ENCODE measurements at places on chromosomes 11 and 22. TPM values are rescaled to one million over a fixed set of nuclear protein-coding genes. Genes with fewer than 3 reads are reported as not detected.
A peak's percentile ranks its signal among the peaks of the same experiment; 100 is the strongest.

- no peak overlapping the region for H3K27ac ChIP-seq
- no peaks in the 10 kb centered on the region for H3K4me1 ChIP-seq
- no peak overlapping the region for H3K4me3 ChIP-seq
- no peak for DNase-seq
These were observed 114.4 kb upstream of the API5 start for GRCh38 chr11:43197379-43197778.

DNA sequence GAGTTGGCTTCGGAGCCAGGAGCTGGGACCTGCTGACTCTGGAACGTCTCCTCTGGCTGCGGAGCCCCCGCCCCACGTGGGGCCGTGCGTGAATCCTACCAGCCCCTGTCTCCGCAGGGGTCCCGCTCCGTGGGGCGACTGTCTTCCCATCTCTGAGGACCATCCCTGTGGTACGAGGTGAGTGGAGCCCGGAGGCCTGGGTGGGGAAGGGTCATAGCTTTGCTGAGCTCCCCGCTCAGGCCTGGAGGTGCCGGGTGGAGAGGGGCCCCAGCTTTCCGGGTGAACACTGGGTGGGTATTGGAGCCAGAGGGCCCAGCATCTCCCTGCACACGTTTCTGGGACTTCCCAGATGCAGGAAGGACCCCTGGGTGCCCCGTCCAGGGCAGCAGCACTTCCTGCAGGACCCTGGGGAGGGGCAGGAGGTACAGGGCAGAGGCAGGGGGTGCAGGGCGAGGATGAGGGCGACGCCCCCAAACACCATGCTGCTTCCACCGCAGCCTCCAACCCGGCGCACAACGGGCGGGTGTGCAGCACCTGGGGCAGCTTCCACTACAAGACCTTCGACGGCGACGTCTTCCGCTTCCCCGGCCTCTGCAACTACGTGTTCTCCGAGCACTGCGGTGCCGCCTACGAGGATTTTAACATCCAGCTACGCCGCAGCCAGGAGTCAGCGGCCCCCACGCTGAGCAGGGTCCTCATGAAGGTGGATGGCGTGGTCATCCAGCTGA is 3.8 kb downstream of the MUC5AC start:
- H3K4me1 ChIP-seq: no peaks in the 10 kb centered on the region
- no peaks in the 10 kb centered on the region for H3K36me3 ChIP-seq
- H3K27me3 ChIP-seq: no peaks in the 10 kb centered on the region
- no peak for DNase-seq
- no peak overlapping the region for H3K27ac ChIP-seq

GRCh38 chr11:15704556-15704955 is 589.8 kb downstream of the INSC start:
- no peak for DNase-seq
- H3K36me3 ChIP-seq: no peaks in the 10 kb centered on the region
- no peaks in the 10 kb centered on the region for H3K27me3 ChIP-seq
- H3K4me3 ChIP-seq: no peak overlapping the region
- H3K27ac ChIP-seq: no peak overlapping the region

- no peak overlapping the region for H3K27ac ChIP-seq
- H3K4me3 ChIP-seq: no peak overlapping the region
- DNase-seq: no peak
- no peaks in the 10 kb centered on the region for H3K4me1 ChIP-seq
- H3K27me3 ChIP-seq: no peaks in the 10 kb centered on the region
- no peaks in the 10 kb centered on the region for H3K36me3 ChIP-seq
These were observed 120.0 kb upstream of the SYT13 start for GRCh38 chr11:45405916-45406670.

- no peaks in the 10 kb centered on the region for H3K27me3 ChIP-seq
- no peaks in the 10 kb centered on the region for H3K4me1 ChIP-seq
- H3K4me3 ChIP-seq: no peak overlapping the region
These were observed 9.2 kb downstream of the TCF20 start for GRCh38 chr22:42261296-42261695.

- DNase-seq: no peak
- H3K4me1 ChIP-seq: no peaks in the 10 kb centered on the region
- H3K27ac ChIP-seq: no peak overlapping the region
- no peaks in the 10 kb centered on the region for H3K27me3 ChIP-seq
- no peaks in the 10 kb centered on the region for H3K36me3 ChIP-seq
These were observed 15.6 kb upstream of the THY1 start for GRCh38 chr11:119438599-119438998.

SCUBE1 gene
- total RNA-seq: 47.9 TPM

DNA sequence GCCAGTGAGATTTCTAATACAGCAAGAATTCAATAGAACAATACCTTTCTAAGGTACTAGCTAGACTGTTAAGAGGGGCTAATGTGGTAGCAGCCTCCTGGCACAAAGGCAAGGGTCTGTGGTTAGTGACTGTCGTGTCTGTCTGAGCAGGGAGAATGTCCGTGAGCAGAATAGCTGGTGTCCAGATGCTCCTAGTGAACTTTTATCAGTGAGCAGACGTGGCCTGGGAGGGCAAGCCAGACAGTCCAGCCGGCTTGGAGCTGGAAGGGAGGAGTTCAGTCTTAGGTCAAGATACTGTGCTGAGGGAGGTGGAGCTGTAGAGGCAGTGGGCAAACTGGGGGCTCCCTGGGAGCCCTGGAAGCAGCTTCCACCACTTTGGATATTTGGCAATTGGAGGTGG is 138.6 kb downstream of the TEAD1 start:
- no peaks in the 10 kb centered on the region for H3K27me3 ChIP-seq
- no peaks in the 10 kb centered on the region for H3K4me1 ChIP-seq
- no peaks in the 10 kb centered on the region for H3K36me3 ChIP-seq
- DNase-seq: no peak

GRCh38 chr11:105265845-105266244 is 126.3 kb upstream of the CARD18 start:
- no peak overlapping the region for H3K27ac ChIP-seq
- DNase-seq: no peak
- H3K4me3 ChIP-seq: no peak overlapping the region
- no peaks in the 10 kb centered on the region for H3K36me3 ChIP-seq

GRCh38 chr11:67469508-67469811 is 409 bp upstream of the TMEM134 start:
- peak overlapping the region; percentile 95 for H3K27ac ChIP-seq
- peaks cover 25% of the 10 kb centered on the region for H3K4me1 ChIP-seq
- no peaks in the 10 kb centered on the region for H3K27me3 ChIP-seq
- peak overlapping the region; percentile 98 for H3K4me3 ChIP-seq
- no peak for DNase-seq

DNA sequence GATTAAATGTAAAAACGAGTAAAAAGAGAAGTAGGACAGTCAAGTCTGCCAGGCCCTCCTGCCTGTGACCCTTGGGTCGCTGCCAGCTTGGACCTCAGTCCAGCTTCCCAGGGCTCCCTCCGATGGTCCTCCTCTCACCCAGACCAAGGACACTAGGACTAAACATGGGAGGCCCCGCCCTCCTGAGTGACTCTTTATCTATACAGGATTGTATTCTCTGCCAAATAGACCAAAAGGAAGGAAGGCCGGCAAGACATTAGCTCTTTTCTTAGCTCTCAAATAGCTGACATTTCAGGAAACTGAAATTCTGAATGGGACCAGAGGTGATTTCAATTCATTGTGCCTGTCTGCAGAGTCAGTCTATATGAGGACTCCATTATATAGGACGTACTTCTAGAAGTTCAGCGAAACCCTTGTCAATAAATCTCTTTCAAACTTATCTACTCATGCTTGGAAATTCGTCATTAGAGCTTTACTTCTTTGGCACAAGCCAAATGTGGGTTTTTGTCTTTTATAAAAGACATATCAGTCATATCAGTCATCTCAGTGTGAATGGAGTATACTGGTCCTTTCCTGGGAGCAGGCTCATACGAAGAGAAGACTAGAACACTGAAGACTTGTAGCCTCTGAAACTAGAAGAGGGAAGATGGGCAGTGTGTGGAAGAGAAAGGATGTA is 28.5 kb downstream of the ADORA2A start:
- no peak overlapping the region for H3K4me3 ChIP-seq
- no peak for DNase-seq
- no peaks in the 10 kb centered on the region for H3K4me1 ChIP-seq
- H3K36me3 ChIP-seq: no peaks in the 10 kb centered on the region
- H3K27ac ChIP-seq: no peak overlapping the region

CNGA4 gene
- 0.85 TPM for total RNA-seq

DNA sequence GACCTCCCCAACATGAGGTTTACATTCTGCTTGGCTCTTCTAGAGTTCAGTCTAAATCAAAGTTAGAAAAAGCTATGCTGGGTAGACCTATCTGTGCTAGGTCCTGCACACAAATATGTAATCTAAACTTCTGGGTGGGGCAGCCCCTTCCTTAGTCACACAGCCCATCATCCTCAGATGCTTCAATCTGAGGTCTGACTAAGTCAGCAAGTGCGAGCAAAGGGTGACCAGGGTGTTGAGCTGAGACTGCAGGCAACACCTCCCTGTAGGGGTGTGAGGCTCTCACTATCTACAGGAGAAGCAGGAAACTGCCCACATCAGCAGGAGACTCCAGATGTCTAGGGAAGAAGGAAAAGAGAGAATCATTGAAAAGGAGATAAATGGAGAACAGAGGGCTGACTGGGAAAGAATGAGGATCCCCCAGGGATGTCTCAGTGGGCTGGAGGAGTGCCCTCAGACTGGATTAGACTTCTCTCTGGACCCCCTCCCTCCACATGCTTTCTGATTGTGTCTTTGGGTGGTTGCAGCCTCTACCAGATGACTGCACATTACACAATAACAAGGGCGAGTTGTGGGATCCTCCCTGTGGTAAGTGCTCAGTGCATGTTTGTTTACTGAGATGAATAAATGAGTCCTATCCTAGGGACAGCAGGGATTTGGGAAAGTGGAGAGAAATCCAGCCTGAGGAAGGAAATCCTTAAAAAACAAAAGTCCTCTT is 266.2 kb upstream of the PLET1 start:
- H3K27me3 ChIP-seq: no peaks in the 10 kb centered on the region
- H3K27ac ChIP-seq: no peak overlapping the region
- no peaks in the 10 kb centered on the region for H3K4me1 ChIP-seq
- no peak overlapping the region for H3K4me3 ChIP-seq
- no peaks in the 10 kb centered on the region for H3K36me3 ChIP-seq

GRCh38 chr11:124747406-124748099 is 4.5 kb downstream of the VSIG2 start:
- no peaks in the 10 kb centered on the region for H3K27me3 ChIP-seq
- no peak for DNase-seq
- H3K36me3 ChIP-seq: no peaks in the 10 kb centered on the region
- no peak overlapping the region for H3K27ac ChIP-seq
- H3K4me1 ChIP-seq: no peaks in the 10 kb centered on the region

DNA sequence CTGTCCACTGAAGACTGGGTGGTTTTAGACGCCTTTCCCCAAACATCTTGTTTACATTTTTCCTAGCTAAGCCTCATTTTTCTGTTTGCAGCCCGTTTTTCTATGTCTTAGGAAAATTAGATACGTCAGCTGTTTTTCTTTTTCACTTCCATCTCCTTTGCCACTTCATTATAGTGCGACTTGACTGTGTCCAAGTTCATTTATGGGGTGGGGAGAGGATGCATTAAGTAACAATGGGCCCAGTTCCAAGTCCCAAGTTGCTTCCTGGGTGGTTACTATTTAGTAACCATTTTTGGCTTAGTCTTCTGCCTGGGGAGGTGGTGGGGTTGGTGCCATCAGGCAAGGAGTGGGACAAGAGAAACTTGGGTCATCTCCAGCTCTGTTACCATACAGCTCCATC is 83.0 kb downstream of the TRAF6 start:
- H3K36me3 ChIP-seq: no peaks in the 10 kb centered on the region
- H3K4me3 ChIP-seq: no peak overlapping the region
- no peaks in the 10 kb centered on the region for H3K4me1 ChIP-seq
- H3K27me3 ChIP-seq: no peaks in the 10 kb centered on the region

- H3K36me3 ChIP-seq: no peaks in the 10 kb centered on the region
- H3K4me3 ChIP-seq: no peak overlapping the region
- no peak overlapping the region for H3K27ac ChIP-seq
These were observed 421.0 kb upstream of the API5 start for GRCh38 chr11:42890773-42891172.

DNA sequence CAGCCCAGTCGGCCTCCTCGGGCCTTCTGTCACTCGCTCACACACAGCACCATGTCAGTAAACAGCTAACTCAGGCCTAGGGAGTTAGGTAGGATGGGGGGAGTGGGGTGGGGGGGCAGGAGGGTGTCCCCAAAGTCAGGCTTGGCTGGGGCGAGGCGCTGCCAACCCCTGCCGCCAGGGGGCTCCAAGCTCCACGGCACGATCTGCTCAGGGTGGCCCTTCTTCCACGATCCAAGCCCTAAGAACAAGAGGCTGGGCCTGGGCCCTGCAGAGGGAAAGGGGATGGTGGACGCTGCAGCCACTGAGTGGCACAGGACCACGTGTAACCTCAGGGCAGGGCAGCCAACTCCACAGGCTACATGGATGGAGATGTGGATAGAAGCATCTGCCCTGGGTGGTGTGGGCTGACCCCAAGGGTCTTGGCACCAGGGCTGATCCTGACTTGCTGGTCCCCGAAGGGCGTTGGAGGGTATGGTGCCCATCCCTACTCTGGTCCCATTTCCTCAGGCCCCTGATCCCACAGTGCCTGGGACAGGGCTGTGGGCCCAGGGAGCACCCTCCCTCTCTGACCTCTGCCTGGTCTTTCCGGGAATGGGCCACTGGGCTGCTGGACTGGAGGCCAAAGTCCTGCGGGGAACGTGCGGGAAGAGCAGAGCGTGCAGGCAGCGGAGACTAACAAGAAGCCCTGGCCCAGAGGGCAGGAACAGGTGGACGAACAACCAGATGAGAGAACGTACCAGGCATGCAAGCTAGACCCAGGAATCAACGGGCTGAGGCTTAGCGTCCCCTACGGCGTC is 29.1 kb upstream of the TXNRD2 start:
- H3K27ac ChIP-seq: no peak overlapping the region
- no peaks in the 10 kb centered on the region for H3K27me3 ChIP-seq

DNA sequence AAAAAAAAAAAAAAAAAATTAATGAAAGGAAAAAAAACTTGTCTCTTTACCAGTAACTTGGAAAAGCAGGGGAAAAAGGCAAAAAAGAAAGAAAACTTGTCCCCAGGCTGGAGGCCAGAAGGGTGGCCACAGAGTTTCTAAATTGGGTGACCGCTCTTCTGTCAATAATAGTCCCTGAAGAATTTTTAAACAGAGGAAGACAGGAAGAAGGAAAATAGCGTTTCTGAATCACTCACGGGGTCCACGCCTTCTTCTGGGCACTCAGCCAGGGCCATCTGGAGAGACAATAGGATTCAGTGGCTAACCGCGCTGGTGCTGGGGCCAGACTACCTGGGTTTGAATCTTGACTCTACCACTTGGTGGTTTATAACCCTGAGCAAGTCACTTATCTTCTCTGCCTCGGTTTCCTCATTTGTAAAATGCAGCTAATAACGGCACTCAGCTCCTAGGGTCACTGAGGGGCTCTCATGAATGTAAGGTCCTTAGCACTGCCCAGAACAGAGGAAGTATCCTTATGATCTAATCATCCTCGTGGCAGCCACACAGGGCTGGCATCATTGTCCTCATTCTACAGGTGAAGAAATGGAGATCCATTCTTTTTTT is 7.0 kb downstream of the C11orf86 start:
- no peaks in the 10 kb centered on the region for H3K36me3 ChIP-seq
- H3K27ac ChIP-seq: no peak overlapping the region
- peak; percentile 27 for DNase-seq
- no peaks in the 10 kb centered on the region for H3K27me3 ChIP-seq
- H3K4me1 ChIP-seq: no peaks in the 10 kb centered on the region
- no peak overlapping the region for H3K4me3 ChIP-seq
